ENCODE measurements at places on chromosomes 6 and 20.

- DNase-seq, result no peak
Measured at GRCh38 chr6:166266336-166266735, 41.9 kb downstream of the PRR18 start.

GRCh38 chr6:2314641-2315040 lies 69.2 kb upstream of the GMDS start:
- no peak for DNase-seq

GRCh38 chr6:18491308-18492045 lies 104.3 kb downstream of the RNF144B start:
- DNase-seq, result no peak

- no peak for DNase-seq
Measured at GRCh38 chr6:104711371-104711770, 148.3 kb downstream of the HACE1 start.

- no peak for DNase-seq
Measured at GRCh38 chr6:27891320-27891875, 20.8 kb downstream of the OR2B2 start.

DNA sequence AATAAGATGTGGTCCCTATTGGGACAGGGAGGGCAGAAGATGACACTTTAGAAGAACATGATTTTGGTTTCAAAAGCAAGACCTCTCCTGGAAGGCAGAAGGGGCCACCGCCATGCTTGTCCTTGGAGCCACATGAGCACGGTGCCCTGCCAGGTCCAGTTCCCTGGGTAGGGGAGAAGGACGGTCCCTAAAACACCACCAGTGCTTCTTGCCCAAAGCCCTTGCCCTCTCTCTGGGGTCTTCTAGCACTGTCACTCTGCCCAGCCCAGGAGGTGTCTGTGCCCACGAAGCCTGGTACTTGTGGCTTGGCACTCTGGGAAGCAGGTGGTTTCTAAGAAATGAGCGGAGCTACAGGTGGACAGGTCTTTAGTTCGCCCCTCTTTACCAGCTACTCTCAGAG lies 46.0 kb downstream of the PLCG1 start:
- DNase-seq, result no peak

DNA sequence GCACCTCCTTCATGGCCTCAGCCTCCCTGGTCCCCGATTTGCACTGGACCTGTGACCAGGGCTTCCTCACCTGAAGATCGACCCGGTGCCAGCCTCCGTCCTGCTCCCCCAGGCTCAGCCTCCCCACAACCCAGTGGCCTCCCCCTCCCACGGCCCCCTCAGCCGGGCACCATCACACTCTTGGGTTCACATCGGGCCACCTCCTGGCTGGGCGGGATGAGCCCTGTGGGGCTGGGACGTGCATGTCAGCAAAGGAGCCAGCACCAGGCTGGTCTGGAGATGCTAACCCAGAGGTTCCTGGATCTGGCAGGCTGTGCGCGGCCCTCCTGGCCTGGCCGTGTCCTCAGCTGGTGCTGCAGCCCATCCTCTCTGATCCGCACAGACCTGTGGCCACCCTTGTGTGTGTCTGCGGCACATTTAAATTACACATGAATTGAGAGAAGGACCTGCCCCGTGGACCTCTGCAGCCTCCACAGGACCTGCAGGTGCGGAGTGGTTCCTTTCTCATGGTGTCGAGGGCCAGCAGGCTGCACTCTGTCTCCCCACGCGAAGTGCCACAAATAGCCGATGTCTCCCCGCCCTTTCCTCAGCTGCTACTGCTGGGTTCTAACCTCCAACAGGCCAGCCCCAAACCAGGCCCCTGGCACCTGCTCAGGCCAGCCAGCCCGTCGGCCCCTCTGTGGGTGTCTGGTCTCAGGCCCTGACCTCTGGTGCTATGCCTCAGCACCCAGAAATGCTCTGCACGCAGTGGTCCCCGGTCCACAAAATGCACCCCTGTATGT lies 237.5 kb downstream of the ERMARD start:
- DNase-seq, result no peak

DNA sequence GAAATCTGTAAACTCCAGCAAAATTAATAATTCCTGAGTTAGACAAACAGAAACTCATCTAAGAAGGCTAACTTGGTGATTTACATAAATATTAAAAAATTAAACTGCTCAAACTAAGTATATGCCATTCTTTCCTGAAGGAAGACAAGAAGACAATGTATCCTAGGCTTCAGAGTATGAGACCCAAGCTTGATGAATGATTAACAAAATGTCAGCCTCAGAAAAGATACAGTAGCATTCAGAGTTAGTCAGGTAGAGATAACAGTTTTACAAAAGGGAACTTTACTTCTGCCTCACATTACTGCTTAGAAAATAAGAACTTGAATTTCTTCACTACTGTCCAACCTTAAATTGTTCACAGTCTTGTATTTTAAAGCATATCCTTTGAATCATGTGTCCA lies 12.0 kb downstream of the CSNK2A1 start:
- DNase-seq, result no peak

DNA sequence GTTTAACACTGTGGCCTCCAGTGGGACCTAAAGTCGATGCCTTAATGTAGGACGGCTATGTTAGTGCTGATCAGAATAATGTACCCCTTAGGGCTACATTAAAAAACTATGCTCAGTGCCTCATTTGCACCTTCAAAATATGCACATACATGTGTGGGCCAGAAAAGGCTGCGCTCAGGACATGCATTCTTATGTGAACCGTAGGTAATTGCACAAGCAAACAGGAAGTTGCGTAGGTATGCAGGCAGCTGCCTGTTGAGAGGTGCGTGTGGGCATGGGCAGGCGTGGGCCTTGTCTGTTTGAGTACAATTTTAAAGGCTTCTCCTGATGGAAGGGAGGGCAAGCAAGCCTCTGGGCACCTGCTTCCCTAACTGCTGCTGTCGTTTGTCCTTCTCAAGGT lies 116.2 kb upstream of the JAG1 start:
- DNase-seq, result no peak

GRCh38 chr6:38119516-38119915 lies 300.0 kb downstream of the ZFAND3 start:
- DNase-seq, result no peak

GRCh38 chr6:156617376-156617775 lies 159.8 kb upstream of the ARID1B start:
- DNase-seq, result peak; percentile 69

- DNase-seq, result no peak
Measured at GRCh38 chr6:22383016-22383415, 86.2 kb upstream of the PRL start.

GRCh38 chr6:10662207-10662606 lies 32.2 kb downstream of the C6orf52 start:
- no peak for DNase-seq

DNA sequence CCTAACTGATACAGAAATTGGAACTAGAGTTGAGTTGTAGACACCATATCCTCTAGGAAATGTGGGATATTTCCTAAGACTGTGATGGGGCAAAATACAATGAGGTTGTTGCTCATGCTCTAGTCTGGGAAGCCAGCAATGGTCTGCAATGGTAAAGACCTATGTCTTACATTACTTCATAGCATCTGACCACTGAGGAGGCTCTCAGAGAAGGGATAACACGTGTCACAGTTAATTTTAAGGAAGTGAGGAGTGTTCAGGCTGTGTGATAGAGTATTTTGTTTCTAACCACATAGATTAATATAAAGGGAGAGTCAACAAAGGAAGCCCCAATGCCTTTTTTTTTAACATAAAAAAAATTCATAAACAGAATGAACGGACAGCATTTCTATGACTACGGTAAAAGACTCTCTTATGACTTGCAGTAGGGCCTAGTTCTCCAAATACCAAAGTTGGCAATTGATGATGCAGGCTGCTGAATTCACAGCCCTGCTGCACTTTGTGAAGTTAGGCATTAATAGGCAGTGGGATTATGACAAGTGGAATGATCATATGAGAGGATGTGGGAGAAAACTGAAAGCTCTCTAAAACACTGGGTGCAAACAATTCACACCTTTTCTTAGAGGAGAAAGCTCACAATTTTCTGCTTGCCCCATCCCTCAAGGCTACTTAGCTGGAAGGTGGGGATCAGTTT lies 13.7 kb downstream of the KCNS1 start:
- no peak for DNase-seq

- DNase-seq, result no peak
Measured at GRCh38 chr6:15352845-15353244, 107.0 kb downstream of the JARID2 start.

DNA sequence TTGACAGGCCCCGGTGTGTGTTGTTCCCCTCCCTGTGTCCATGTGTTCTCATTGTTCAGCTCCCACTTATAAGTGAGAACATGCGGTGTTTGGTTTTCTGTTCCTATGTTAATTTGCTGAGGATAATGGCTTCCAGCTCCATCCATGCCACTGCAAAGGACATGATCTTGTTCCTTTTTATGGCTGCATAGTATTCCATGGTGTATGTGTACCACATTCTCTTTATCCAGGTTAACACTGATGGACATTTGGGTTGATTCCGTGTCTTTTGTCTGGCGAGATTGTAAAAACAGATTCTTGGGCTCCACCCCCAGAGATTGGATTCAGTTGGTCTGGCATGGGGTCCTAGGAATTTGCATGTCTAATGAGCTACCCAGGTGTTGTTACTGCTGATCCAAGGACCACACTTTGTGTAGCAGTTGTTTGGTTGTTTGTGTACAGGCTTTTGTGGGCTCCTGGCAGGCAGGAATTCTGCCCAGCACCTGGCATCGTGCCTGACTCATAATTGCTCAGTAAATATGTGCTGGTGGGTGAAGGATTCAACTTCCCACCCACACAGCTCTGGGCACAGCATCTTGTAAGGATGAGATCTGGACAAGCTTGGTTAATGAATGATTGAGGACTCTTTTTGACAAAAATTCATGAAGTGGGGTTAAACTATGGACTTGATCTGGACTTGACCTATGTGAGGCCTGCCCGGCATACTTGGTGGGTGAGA lies 5.2 kb downstream of the TOX2 start:
- DNase-seq, result no peak

- DNase-seq, result no peak
Measured at GRCh38 chr20:37386505-37387251, 40.7 kb downstream of the SRC start.

DNA sequence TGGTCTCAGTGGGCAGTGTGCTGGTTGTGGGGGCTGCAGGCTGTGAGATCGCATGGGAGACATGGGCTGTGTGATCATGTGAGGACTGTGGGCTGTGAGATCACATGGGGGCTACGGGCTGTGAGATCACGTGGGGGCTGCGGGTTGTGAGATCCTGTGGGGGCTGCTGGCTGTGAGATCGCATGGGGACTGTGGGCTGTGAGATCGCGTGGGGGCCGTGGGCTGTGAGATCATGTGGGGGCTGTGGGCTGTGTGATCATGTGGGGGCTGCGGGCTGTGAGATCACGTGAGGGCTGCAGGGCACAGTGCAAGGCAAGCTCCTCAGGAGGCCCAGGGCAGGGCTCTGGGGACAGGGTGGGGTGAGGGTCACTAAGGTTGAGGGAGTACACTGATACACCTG lies 140.5 kb upstream of the CST7 start:
- no peak for DNase-seq

DNA sequence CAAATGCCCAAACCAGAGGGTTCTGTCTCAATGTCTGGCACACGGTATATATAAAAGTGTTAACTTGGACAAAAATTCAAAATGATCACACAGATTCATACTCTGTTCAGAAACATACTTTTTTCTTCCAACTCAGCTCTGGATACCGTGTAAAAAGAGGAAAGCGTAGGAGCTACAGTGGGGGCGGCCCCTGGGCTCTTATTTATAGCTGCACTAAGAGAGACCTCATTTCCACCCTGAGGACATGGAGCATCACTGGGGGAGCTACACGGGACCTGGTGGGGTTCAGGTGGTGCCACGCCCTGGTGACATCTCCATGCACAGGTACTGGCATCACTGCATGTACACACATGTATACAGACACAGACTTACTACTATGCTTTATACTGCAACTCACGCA lies 185.9 kb upstream of the FOXQ1 start:
- DNase-seq, result no peak

DNA sequence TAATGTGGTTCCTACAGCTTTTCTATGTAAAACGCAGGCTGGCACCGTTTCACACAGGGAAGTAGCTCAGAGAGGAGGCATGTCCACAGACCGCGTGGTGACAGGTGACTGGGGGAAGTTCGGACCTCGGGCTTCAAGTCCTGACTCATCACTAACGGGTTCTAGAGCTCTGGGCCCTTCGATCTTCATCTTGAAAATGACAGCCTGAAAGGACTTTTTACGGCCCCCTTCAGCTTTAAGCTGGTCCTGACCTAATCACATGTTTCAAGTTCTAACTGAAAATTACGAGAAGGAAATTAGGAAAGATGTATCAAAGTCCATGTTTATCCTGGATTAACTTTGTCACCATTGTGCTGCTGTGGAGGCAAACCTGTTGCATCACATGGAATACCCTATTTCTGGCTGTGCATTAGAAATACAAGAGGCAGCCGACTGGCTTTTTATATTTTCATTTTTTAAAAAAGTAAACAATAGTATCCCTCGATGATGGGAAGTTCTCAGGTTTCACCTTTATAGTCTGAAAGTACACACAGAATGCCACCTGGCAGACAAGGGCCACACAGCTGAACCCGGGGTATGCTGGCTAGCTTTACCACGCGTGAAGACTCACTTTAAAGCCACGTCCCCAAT lies 2.0 kb downstream of the MAN1A1 start:
- DNase-seq, result peak; percentile 37

DNA sequence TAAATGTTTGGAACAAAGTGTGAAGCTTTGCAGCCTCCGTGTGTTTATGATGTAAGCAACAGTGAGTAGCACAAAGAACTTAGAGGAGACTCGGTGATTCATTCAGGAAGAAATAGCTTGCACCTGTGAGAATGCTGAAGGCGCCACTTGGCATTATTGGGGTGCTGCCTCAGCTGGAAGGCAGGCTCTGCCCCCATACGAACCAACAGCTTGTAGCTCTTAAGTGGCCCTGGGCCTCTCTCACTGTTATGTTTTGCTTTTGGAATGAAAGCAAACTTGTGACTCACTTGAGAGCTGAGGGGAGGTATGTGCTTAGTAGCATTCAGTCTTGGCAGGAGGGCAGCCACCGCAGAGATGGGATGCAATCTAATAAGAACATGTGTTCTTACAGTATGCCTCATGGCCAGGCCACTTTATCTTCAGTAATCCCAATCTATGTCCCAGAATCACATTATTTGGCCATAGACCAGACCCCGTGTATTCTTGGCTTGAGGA lies 310.7 kb downstream of the EYA4 start:
- DNase-seq, result no peak

DNA sequence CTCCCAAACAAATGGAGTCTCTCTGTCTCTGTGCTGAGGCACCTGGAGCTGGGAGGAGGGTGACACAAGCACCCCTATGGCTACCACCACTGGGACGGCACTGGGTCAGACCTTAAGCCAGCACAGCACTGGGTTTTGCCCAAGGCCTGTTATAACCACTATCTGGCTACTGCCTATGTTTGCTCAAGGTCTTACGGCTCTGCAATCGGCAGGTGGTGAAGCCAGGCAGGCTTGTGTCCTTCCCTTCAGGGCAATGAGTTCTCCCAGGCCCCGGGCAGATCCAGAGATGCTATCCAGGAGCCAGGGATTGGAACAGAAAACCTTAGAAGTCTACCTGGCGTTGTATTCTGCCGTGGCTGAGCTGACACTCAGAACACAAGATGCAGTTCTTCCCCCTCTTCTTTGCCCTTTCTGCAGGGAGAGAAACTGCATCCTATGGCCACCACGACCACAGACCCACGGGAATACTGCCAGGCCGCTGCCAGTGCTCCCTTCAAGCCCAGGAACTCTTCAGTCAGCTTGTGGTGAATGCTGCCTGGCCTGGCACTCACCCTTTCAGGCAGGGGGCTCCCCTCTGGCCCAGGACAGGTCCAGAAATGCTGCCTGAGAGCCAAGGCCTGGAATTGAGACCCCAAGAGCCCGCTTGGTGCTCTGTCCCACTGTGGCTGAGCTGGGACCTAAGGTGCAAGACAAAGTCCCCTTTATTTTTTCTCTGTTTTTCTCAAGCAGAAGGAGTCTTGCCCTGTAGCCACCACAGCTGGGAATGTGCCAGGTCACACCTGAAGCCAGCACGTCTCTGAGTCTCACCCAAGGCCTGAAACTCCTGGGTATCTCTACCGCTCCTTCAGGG lies 67.0 kb upstream of the FRMD1 start:
- DNase-seq, result no peak

Measured in HEK293T (cell line).